ENCODE measurements at places on chromosomes 16 and 17.

DNA sequence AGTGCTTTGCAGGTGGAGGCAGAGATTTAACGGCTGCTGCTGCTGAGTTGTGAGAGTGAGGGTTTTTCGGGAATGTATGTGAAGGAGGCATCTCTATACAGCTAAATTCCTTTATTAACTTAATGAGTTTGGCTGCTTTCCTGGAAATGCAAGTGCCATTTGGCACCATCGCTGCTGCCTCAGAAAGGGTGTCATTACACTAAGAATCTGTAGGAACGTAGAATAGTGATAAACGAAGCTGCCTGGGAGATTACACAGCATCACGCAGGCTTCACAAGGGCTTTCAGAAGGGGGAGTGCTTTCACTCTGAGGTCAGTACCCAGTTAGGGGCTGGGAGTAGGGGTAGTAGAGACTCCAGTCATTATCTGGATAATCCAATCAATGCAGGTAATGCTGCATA is 14.1 kb upstream of the NLRP1 start:
- no peaks in the 10 kb centered on the region for H3K36me3 ChIP-seq
- H3K4me3 ChIP-seq: no peak overlapping the region
- H3K27ac ChIP-seq: no peak overlapping the region

DNA sequence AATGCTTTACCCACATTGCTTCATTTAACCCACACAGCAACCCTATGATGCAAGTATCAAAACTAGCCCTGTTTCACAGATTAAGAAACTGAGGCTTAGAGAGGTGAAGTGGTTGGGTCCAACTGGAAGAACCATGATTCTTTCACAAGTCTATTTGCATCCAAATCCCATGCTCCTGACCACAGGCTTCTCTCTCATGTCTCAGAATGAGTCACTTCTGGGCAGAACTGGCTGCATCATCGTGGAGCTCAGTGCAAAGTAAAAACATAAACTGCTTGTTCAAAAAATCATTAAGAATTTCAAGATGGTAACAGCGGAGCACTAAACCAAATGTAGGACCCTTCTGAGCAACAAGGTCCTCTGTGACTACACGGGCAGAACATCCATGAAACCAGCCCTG is 20.2 kb upstream of the CES1 start:
- no peak overlapping the region for H3K4me3 ChIP-seq
- H3K27me3 ChIP-seq: no peaks in the 10 kb centered on the region
- no peaks in the 10 kb centered on the region for H3K4me1 ChIP-seq
- H3K36me3 ChIP-seq: no peaks in the 10 kb centered on the region

- no peaks in the 10 kb centered on the region for H3K27me3 ChIP-seq
- peaks cover 59% of the 10 kb centered on the region for H3K36me3 ChIP-seq
- peak within 1 kb of the TSS; percentile 84 for H3K27ac ChIP-seq
- no peak for DNase-seq
- peaks cover 70% of the 10 kb centered on the region for H3K4me1 ChIP-seq
Measured at GRCh38 chr16:67943619-67944504, at the start of gene LCAT. LCAT (minus strand) TSS chr16:67944120; CDS start chr16:67944101, 19 bp downstream.

- H3K27me3 ChIP-seq: no peaks in the 10 kb centered on the region
- DNase-seq: no peak
- H3K36me3 ChIP-seq: peaks cover 9% of the 10 kb centered on the region
- peaks cover 99% of the 10 kb centered on the region for H3K4me1 ChIP-seq
Measured at GRCh38 chr17:65039336-65039988, 17.1 kb downstream of the GNA13 start.

GRCh38 chr17:7216242-7217112 is 3.2 kb downstream of the DLG4 start:
- DNase-seq: no peak
- no peaks in the 10 kb centered on the region for H3K27me3 ChIP-seq
- peaks cover 11% of the 10 kb centered on the region for H3K36me3 ChIP-seq
- peak overlapping the region; percentile 68 for H3K4me3 ChIP-seq
- peaks cover 84% of the 10 kb centered on the region for H3K4me1 ChIP-seq

DNA sequence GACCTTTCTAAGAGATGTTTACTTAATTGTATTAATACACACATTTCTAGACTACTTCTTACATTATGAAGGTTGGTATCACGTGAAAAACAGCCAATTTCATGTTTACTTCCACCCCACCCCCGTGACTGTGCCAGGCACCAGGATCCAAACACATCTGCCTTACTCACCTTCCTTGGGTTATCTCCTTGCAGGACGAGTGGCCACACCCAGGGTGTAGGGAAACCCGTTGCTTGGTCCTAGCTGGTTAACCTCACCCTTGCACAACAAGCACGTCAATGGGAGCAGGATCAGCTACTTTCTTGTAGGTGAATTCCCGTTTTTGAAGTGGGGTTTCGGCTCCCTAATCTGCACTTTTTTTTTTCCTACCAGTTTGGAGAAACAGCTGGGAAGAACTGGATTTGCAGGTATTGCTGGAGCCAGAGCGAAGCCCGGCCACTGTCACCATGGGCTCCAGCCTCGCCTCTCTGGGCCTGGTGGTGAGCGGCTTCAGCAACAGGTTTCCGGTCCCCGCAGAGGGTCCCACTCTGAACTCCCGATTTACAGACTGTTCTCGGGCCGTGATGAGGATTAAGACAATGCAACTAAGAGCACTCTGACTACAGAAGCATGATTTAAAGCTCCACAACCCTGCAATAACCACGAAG is 2.1 kb upstream of the UBB start:
- no peaks in the 10 kb centered on the region for H3K27me3 ChIP-seq
- H3K4me3 ChIP-seq: no peak overlapping the region
- H3K36me3 ChIP-seq: peaks cover 19% of the 10 kb centered on the region
- H3K27ac ChIP-seq: no peak overlapping the region
- peaks cover 29% of the 10 kb centered on the region for H3K4me1 ChIP-seq

- no peak overlapping the region for H3K4me3 ChIP-seq
- no peak for DNase-seq
- H3K36me3 ChIP-seq: no peaks in the 10 kb centered on the region
- no peak overlapping the region for H3K27ac ChIP-seq
Measured at GRCh38 chr16:23024044-23024443, 125.2 kb downstream of the USP31 start.

- H3K27me3 ChIP-seq: peaks cover 25% of the 10 kb centered on the region
- no peaks in the 10 kb centered on the region for H3K4me1 ChIP-seq
- no peak for DNase-seq
- H3K27ac ChIP-seq: no peak overlapping the region
- no peak overlapping the region for H3K4me3 ChIP-seq
Measured at GRCh38 chr17:33056399-33057146, 64.9 kb downstream of the SPACA3 start.

DNA sequence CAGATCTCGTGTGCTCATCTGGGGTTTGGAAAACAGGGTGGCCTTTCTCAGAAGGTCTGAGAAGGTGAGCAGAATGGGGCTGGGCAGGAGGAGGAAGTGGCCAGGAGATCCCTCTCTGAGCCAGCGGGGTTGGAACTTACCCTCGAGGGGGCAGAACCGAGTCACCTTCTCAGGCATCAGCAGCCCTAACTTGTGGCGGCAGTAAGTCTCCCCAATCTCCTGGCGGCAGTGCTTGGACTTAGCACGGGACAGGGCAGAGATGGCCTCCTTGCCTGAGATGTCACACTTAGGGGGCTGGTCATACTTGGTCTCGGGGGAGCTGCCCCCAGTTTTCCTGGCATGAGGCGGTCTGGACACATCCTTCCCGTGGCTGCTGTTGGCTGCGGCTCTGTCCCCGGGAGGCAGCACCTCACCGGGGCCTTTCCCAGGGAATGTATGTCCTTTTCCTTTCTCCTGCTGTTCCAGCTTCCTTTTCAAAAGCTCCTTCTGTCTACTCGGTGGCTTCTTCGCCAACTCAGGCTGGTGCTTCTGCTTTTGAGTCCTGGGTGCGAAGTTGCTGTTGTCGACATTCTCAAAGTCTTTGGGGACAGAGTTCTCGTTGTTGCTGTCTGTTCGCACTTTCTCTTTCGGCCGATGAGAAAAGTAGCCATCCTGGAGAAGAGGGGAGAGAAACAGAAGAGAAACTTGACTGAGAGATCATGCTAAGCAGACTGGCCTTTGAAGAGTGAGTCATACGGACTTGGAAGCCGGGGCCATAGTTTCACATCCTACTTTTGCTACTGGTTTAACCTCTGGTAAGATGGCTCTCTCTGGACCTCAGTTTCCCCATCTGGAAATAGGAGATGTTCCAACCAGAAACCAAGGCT is 211.7 kb downstream of the XYLT1 start:
- DNase-seq: no peak
- peak overlapping the region; percentile 1 for H3K27ac ChIP-seq
- H3K4me3 ChIP-seq: no peak overlapping the region
- H3K27me3 ChIP-seq: no peaks in the 10 kb centered on the region
- H3K36me3 ChIP-seq: no peaks in the 10 kb centered on the region

- peak overlapping the region; percentile 99 for H3K27ac ChIP-seq
- H3K27me3 ChIP-seq: no peaks in the 10 kb centered on the region
- no peak for DNase-seq
- no peaks in the 10 kb centered on the region for H3K36me3 ChIP-seq
Measured at GRCh38 chr17:81417879-81418709, 22.8 kb downstream of the BAHCC1 start.

DNA sequence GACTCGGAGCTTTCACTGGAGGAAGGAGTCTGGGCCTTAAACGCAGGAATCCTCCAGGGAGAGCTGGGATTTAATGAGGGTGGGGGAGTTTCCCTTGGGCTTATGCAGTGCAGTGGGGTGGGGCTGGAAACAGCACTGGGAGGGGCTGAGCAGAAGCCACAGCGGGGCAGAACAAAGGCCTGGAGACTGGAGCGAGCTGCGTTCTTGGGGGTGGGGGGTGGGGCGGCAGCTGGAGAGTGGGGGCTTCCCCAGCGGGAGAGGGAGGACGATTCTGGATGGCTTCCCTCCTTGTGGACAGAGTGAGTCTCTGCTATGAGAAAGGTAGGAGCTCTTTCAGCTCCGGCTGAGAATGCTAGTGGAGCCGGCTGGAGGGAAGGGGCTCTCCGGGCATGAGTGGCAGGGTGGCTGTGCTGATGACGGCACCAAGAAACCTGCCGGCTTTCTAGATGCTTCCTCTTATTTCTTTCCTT is 406.0 kb downstream of the SEC14L1 start:
- H3K36me3 ChIP-seq: no peaks in the 10 kb centered on the region
- no peaks in the 10 kb centered on the region for H3K27me3 ChIP-seq
- H3K4me1 ChIP-seq: peaks cover 45% of the 10 kb centered on the region
- peak overlapping the region; percentile 39 for H3K4me3 ChIP-seq
- no peak for DNase-seq

DNA sequence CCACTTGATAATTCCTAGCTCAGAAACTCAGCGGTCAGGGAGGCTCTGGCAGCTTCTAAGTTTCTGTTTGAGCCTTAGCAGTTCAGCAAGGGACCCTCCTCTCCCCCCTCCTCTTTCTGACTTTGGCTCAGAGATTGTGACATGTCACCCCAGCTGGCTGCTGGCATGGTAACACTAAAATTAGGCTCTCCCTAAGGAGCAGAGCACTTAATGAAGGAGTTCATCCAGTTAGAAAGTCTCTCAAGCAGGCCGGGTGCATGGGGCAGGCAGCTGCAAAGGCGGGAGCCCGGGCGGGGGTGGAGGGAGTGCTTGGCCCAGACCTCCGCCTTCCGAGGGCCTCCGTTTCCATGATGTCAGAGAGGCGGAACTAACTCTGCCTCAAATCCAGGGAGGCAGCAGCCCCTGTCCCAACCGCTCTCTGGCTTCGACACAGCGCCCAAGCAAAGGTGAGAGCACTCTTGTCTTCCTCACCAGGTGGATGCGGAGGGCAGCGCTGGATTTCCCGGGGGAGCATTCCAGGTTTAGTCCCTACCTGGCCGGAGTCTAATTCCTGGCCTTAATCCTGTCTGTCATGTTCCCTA is 128.0 kb upstream of the PLCG2 start:
- DNase-seq: no peak
- no peaks in the 10 kb centered on the region for H3K27me3 ChIP-seq
- H3K4me3 ChIP-seq: peak overlapping the region; percentile 18
- H3K36me3 ChIP-seq: no peaks in the 10 kb centered on the region
- peaks cover 44% of the 10 kb centered on the region for H3K4me1 ChIP-seq

GRCh38 chr16:68298907-68299561 is 11.7 kb downstream of the SLC7A6OS start:
- peak overlapping the region; percentile 73 for H3K27ac ChIP-seq
- no peaks in the 10 kb centered on the region for H3K27me3 ChIP-seq
- no peak overlapping the region for H3K4me3 ChIP-seq
- H3K36me3 ChIP-seq: peaks cover 34% of the 10 kb centered on the region

- no peaks in the 10 kb centered on the region for H3K27me3 ChIP-seq
- H3K27ac ChIP-seq: no peak overlapping the region
- no peak for DNase-seq
- no peaks in the 10 kb centered on the region for H3K36me3 ChIP-seq
Measured at GRCh38 chr17:72386619-72387237, 265.9 kb downstream of the SOX9 start.

- H3K4me1 ChIP-seq: peaks cover 100% of the 10 kb centered on the region
- DNase-seq: no peak
- H3K27ac ChIP-seq: peak overlapping the region; percentile 99
- no peak overlapping the region for H3K4me3 ChIP-seq
Measured at GRCh38 chr17:77395501-77396048, 254.8 kb downstream of the SEC14L1 start.

DNA sequence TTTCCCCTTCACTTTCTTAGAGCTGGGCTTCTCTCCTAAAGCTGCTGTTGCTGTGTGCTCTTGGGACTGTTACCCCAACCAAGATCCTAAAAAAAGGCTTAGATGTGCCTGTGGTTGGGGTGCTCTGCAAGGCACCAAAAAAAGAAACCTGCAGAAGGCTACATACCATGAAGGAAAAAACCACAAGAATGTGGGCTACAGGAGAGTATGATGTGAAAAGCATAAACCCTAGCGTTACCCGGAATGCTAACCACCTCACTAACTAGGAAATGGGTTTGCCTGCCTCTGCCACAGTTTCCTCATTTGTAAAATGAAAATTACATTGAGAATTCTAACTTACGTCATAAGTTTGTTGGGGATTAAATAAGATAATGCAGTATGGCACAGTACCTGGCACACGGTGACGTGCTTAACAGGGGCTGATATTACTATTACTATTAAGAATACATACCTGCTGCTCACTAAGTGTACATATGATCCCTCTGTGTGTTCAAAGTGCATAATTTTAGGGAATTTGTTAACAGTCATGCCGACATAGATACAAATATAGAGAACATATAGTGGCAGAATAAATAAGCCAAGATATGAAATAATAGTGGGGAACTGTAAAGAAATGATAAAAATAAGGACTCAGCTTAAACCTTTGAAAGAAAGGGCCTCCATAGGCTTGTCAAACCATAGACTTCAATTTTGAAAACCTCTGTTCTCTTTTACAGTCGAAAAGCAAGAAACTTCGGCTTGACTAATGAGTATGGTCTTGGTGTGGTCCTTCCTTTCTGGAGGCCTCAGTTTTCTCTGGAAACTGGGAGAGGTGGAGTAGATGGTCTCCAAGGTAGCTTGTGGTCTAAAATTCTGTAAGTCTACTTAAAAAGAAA is 177.8 kb upstream of the TBX2 start:
- no peak overlapping the region for H3K4me3 ChIP-seq
- H3K36me3 ChIP-seq: no peaks in the 10 kb centered on the region
- no peak overlapping the region for H3K27ac ChIP-seq
- peaks cover 18% of the 10 kb centered on the region for H3K4me1 ChIP-seq

Data from esophagus muscularis mucosa (tissue), 4 donors.